ENCODE measurements at places on chromosomes 11 and 22. TPM values are rescaled to one million over a fixed set of nuclear protein-coding genes. Genes with fewer than 3 reads are reported as not detected.

Gene SLC1A2
- total RNA-seq, result 0.09 TPM

DNA sequence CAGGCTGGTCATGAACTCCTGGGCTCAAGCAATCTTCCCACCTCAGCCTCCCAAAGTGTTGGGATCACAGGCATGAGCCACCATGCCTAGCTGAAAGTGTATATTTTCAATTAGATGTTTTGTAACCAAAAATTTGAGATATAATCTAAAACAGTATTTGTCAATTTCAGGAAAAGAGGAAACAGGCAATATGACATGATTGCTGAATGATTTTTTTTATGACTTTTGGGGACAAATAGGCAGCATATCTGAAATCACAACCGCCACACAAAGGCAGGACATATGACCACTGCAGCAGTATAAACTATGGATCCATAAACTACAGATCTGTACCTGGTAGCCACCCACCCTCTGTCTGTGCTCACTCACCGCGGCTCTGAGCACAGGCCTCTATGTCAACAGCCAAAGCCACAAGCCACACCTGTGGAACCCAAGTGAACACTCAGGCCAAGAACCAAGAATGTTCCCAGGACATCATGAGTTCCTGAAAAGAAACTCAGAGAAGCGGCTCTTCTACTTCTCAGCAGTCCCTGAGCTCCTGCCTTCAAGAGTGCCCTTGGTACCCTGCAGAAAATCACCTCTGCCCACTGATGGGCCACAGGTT lies 22.5 kb downstream of the PISD start:
- H3K36me3 ChIP-seq, result no peaks in the 10 kb centered on the region
- H3K4me1 ChIP-seq, result peaks cover 62% of the 10 kb centered on the region
- DNase-seq, result no peak
- H3K27me3 ChIP-seq, result no peaks in the 10 kb centered on the region

Gene OR2D2
- total RNA-seq, result 0.29 TPM

DNA sequence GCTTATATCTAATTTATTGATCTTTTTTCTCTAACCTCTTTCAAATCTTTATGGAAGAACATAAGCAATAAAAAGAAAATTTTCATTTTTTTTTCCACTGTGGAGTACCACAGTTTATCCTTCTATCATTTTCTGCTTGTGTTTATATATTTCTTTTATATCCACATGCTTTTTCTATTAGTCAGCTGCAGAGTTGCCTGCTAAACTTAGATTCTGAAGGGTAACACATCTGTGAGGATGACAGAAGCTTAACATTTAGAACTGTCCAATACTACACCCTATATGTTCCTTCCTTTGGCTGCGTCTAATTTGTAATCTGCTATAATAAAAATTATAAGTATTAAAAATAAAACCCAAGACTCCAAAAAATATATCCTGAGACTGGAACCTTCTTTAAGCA lies 20.8 kb downstream of the CCDC90B start:
- no peak overlapping the region for H3K4me3 ChIP-seq
- H3K27ac ChIP-seq, result no peak overlapping the region
- DNase-seq, result no peak
- H3K27me3 ChIP-seq, result no peaks in the 10 kb centered on the region
- peaks cover 18% of the 10 kb centered on the region for H3K36me3 ChIP-seq

Gene FGF19
- total RNA-seq, result 0.10 TPM

Gene ZNF280B
- 2.9 TPM for total RNA-seq

Gene ARHGAP42
- not detected for total RNA-seq

- H3K27me3 ChIP-seq, result no peaks in the 10 kb centered on the region
- H3K27ac ChIP-seq, result no peak overlapping the region
- H3K36me3 ChIP-seq, result peaks cover 15% of the 10 kb centered on the region
- peak overlapping the region; percentile 36 for H3K4me3 ChIP-seq
- peaks cover 75% of the 10 kb centered on the region for H3K4me1 ChIP-seq
These were observed 27.4 kb upstream of the YPEL1 start for GRCh38 chr22:21762712-21763581.

GRCh38 chr22:45064313-45065278 lies 54.8 kb upstream of the PHF21B start:
- H3K4me3 ChIP-seq, result peak overlapping the region; percentile 20
- DNase-seq, result peak; percentile 83
- H3K27me3 ChIP-seq, result peaks cover 11% of the 10 kb centered on the region
- H3K27ac ChIP-seq, result peak overlapping the region; percentile 16
- H3K4me1 ChIP-seq, result peaks cover 23% of the 10 kb centered on the region
- H3K36me3 ChIP-seq, result peaks cover 4% of the 10 kb centered on the region

Gene OTOG
- not detected for total RNA-seq

DNA sequence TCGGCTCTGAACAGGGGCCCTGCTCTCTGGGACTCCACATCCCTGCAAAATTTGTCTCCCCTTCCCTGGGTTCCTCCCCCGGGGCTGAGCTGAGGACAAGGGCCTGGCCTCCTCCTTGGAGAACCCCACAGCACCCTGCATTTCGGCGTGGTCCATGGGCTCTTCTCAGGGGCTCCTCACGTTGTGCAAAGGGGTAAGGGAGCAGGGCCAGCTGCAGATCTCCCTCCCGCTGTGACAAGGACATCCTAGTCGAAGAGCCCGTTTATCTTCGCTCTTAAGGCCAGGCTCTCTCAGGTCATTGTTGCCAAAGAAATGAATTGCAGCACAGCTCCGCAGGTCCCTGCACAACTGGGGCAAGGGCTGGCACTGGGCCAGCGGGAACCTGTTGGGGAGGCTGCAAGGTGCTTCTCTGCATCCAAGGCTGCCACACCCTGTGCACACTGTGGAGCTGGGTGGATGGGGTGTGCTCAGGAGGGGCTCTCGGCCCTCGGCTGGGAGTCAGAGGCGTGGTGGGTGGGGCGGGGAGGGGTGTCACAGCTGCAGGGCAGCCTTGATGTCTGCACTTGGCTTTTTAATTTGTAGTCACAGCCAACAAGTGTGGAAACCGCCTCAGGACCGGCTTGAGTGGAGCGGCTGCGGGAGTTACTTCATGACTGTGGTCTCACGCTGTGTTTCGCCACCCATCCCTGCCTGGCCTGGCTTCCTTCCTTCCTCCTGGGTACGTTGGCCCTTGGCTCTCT lies 26.6 kb upstream of the SEPTIN5 start:
- no peaks in the 10 kb centered on the region for H3K4me1 ChIP-seq
- DNase-seq, result no peak
- peaks cover 14% of the 10 kb centered on the region for H3K27me3 ChIP-seq
- no peak overlapping the region for H3K4me3 ChIP-seq
- H3K27ac ChIP-seq, result no peak overlapping the region

GRCh38 chr11:13955971-13956421 lies 6.5 kb upstream of the SPON1 start:
- peak; percentile 60 for DNase-seq
- peaks cover 24% of the 10 kb centered on the region for H3K27me3 ChIP-seq
- no peaks in the 10 kb centered on the region for H3K36me3 ChIP-seq
- H3K4me3 ChIP-seq, result no peak overlapping the region
- no peak overlapping the region for H3K27ac ChIP-seq

DNA sequence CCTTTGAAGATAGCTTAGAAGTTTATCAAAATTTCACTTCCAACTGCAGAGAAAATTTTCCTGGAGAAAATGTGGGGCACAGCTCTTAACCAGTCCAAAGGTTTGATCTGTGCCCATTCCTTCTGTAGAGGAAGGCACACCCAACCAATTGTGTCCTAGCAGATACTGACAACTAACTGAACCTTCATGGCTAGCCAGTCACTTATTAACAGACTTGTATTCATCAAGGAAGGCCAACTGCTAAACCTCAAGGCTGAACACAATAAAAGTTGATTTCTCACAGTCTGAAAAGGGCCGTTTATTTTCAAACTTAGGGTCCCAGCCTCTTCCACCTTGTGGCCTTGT lies 19.5 kb downstream of the SYT13 start:
- H3K27ac ChIP-seq, result no peak overlapping the region
- no peaks in the 10 kb centered on the region for H3K36me3 ChIP-seq
- no peak overlapping the region for H3K4me3 ChIP-seq
- H3K27me3 ChIP-seq, result peaks cover 24% of the 10 kb centered on the region
- no peaks in the 10 kb centered on the region for H3K4me1 ChIP-seq
- no peak for DNase-seq

Gene CHRM1
- total RNA-seq, result not detected

DNA sequence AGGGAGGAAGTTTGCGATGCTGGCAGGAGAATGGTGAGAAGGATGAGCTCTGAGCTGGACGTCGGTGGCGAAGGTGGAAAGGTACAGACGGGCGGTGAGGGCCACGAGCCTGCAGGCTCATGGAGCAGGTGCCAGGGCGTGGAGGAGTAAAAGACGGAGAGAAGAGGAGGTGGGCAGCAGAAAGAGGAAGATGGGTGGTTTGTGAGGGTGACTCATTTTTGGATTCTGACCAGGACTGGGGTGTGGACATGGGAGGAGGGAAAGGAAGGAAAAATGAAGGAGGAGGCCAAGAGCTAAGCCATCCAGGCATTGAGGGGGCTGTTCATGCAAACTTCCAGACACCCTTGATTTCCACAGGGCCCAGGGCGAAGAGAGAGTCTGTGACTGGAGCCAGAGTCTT lies 3.5 kb downstream of the ZDHHC24 start:
- peak overlapping the region; percentile 15 for H3K4me3 ChIP-seq
- no peak overlapping the region for H3K27ac ChIP-seq
- H3K4me1 ChIP-seq, result peaks cover 36% of the 10 kb centered on the region
- H3K27me3 ChIP-seq, result no peaks in the 10 kb centered on the region

DNA sequence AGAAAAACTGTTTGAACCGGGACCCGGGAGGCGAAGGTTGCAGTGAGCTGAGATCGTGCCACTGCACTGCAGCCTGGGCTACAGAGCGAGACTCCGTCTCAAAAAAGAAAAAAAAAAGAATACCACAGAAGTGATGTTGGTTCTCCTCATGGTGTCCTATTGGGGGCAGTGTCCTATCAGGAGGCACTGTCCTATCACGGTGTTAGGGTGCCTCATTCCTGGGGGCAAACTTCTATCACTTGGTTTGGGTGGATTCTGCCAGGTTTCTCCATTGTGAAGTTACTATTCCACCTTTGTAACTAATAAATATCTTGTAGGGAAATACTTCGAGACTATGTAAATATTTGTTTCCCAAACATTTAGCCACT lies 19.6 kb downstream of the PRR14L start:
- no peak overlapping the region for H3K4me3 ChIP-seq
- no peak overlapping the region for H3K27ac ChIP-seq
- H3K36me3 ChIP-seq, result peaks cover 7% of the 10 kb centered on the region
- no peak for DNase-seq
- no peaks in the 10 kb centered on the region for H3K27me3 ChIP-seq

DNA sequence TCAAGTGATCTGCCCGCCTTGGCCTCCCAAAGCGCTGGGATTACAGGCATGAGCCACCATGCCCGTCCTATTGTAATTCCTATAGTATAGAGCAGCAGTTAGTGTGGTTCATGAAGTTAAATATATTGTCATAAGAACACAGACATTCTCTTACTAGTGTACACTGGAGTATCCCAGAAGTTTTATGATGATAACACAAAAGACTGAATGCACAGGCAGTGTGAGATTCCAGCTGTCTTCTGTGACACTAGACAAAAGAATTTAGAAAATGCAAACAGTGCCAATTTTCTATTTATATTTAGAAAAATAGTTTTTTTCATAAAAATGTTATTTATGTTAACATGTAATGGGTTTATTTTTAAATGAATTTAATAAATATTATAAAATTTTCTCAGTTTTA lies 39.4 kb upstream of the RBX1 start:
- H3K36me3 ChIP-seq, result no peaks in the 10 kb centered on the region
- no peaks in the 10 kb centered on the region for H3K4me1 ChIP-seq
- no peak overlapping the region for H3K4me3 ChIP-seq
- no peaks in the 10 kb centered on the region for H3K27me3 ChIP-seq
- no peak overlapping the region for H3K27ac ChIP-seq

Gene YPEL4
- 1.3 TPM for total RNA-seq

DNA sequence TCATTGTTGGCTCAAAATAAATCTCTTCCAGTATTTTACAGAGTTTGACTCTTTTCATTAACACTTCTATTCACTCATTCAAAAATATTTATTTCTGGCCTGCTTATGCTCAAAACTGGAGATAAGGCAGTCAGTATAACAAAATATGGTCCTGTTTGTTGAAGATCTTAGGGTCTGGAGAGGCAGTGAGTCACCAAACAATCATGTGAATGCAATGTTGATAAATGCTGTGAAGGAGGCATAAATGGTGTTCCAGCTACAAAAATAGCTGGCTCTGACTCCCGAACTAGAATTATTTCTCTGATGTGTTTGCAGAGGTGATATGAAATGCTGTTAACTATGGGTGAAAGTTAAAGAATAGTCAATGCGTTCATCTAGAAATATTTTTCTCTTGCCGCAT lies 390.6 kb downstream of the AASDHPPT start:
- no peak for DNase-seq
- H3K36me3 ChIP-seq, result no peaks in the 10 kb centered on the region
- H3K4me3 ChIP-seq, result no peak overlapping the region
- no peaks in the 10 kb centered on the region for H3K27me3 ChIP-seq
- no peaks in the 10 kb centered on the region for H3K4me1 ChIP-seq

- no peak for DNase-seq
- no peaks in the 10 kb centered on the region for H3K27me3 ChIP-seq
- peak overlapping the region; percentile 54 for H3K27ac ChIP-seq
- peaks cover 99% of the 10 kb centered on the region for H3K4me1 ChIP-seq
- H3K36me3 ChIP-seq, result peaks cover 7% of the 10 kb centered on the region
- H3K4me3 ChIP-seq, result peak overlapping the region; percentile 23
These were observed 34.9 kb downstream of the CD44 start for GRCh38 chr11:35173616-35174566.

DNA sequence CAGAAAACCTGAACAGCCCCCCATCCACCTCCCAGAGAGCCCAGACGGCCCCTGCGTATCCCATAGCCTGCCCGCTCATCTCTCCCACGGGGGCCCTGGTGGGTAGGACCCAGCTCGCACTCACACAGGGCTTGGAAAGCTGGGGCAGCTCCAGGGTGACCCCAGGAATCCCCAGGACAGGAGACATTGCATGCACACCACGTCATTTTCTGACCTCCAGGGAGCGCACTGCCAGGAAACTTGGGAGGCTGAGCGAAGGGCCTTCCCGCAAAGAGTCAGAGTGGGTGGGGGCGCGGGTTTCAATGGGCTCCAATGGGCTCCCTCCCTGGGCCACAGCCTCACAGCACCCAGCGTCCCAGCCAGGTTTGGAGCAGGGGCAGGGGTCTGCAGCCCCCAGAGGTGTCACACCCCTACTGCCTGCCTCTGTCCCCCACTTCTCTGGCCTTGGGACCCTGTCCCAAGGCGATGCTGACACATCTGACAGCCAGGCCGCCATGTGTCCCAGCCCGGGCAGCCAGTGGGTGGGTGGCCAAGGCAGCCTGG lies 8.2 kb upstream of the SYT8 start:
- H3K27ac ChIP-seq, result no peak overlapping the region
- no peaks in the 10 kb centered on the region for H3K36me3 ChIP-seq
- H3K4me1 ChIP-seq, result no peaks in the 10 kb centered on the region

- H3K36me3 ChIP-seq, result peaks cover 9% of the 10 kb centered on the region
- H3K27me3 ChIP-seq, result no peaks in the 10 kb centered on the region
- peaks cover 48% of the 10 kb centered on the region for H3K4me1 ChIP-seq
- H3K27ac ChIP-seq, result no peak overlapping the region
- no peak overlapping the region for H3K4me3 ChIP-seq
These were observed 8.0 kb downstream of the RAB6A start for GRCh38 chr11:73752903-73753302.

- H3K36me3 ChIP-seq, result no peaks in the 10 kb centered on the region
- peak; percentile 54 for DNase-seq
- peak overlapping the region; percentile 84 for H3K4me3 ChIP-seq
- peaks cover 9% of the 10 kb centered on the region for H3K27me3 ChIP-seq
- H3K27ac ChIP-seq, result peak overlapping the region; percentile 97
- peaks cover 29% of the 10 kb centered on the region for H3K4me1 ChIP-seq
These were observed 16.2 kb upstream of the ME3 start for GRCh38 chr11:86688398-86689179.

Gene CCDC116
- total RNA-seq, result 0.51 TPM
